Thoracic aorta (tissue), 2 donors: ENCODE measurements at places on chromosomes 3 and 15.

DNA sequence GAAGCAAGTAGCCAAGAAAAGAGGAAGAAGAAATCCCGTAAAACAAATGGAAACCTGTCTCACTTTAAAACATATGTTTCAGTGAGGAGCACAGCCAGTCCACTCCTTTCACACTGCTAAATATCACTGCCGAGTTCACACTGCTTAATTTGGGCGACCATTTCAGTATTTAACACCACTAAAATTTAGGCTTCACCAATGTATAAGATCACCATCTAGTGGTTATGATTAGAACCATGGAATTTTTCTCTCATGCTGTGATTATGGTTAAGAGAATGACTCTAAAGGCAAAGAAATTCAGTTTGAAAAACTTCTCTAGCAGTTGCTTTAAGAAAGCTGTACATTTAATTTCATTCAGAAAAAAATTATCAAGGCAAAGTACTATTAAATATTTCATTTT, 16.6 kb downstream of the SLC4A7 start:
- DNase-seq: no peak

DNA sequence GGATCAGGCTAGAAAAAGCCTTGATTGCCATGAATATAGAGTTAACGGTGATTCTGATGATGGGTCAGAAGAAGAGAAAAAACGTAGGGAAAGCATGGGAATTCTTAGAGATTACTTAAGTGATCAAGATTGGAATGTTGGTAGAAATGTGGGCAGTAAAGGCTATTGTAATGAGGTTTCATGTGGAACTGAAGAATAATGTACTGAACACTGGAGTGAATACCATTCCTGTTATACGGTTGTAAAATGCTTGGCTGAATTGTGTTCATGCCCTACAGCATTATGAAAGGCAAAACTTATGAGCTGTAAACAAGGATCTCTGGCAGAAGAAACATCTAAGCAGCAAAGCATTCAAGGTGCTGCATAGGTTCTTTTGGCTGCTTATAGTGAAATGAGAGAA, 414.1 kb upstream of the CBLB start:
- no peak for DNase-seq

- no peak for DNase-seq
Measured at GRCh38 chr3:133674290-133674919, 12.7 kb upstream of the TOPBP1 start.

GRCh38 chr3:134348524-134348923, 25.7 kb downstream of the AMOTL2 start:
- DNase-seq: peak; percentile 79

DNA sequence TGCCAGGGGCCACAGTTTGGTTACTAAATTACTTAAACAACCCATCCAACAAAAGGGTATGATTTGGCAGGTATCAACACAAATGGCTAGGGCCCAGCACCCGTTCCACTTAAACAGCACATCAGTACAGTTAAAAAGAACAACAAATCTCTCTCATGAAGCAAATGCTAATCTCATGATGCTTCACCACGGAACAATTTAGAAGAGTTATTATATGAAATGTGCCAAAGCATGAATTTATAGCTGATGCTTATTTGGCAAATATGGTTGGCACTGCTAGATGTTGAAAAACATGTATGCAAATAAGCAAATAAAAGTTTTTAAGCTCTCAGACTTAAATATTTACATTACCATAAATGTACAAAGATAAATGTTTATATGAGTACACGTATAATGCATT, 2.3 kb downstream of the PEAK1 start:
- DNase-seq: no peak

- no peak for DNase-seq
Measured at GRCh38 chr15:49815950-49816349, 195.1 kb downstream of the DTWD1 start.

DNA sequence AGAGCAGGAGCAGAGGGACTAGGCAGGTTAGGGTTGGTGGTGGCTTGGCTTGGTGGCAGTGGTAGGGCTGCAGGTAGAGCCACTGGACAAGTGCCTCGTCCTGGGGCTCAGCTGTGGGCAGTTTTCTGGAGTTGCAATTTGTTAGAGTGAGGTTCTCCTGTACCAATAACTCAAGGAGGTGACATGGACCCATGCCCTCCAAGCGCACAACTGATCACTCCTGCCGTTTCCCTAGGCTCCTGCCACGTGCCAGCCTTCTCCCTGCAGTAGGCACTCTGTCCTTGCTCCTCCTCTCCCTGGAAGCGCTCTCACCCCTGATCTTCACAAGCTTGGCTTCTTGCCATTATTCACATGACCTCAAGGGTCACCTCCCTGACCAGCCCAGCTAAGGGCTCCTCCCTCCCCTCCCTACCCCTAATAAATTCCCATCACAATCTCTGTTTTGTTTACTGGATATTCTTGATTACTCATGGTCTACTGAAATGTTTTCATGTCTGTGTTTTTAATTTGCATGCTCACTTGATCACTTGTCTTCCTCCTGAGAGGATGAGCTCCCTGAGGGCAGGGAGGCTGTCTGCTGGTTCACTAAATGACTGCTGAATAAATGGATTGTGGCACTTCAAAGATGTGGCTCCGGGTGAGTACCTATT, 3.3 kb downstream of the WNT7A start:
- DNase-seq: no peak

GRCh38 chr3:15360788-15361493, 28.6 kb upstream of the SH3BP5 start:
- no peak for DNase-seq

DNA sequence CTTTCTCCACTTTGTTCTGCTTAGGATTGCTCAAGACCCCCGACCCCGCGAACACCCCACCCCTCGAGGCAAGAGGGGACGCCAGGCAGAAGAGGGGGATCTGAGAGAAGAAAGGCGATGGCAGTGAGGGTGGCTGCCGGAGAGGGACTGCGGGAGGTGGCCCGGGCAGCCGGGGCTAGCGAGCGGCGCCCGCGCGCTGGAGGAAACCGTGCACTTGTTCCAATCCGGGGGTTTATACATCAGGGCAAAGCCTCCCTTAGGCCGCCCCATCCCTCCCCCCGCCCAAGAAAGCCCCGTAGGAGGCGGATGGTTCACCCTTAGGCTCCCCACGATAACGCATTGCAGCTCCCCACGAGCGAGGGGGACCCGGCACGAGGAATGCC, 475 bp downstream of the ERC2 start:
- DNase-seq: no peak

GRCh38 chr3:197335428-197336132, 37.2 kb upstream of the DLG1 start:
- DNase-seq: no peak

GRCh38 chr3:156619376-156619775, 55.0 kb upstream of the TIPARP start:
- DNase-seq: no peak

DNA sequence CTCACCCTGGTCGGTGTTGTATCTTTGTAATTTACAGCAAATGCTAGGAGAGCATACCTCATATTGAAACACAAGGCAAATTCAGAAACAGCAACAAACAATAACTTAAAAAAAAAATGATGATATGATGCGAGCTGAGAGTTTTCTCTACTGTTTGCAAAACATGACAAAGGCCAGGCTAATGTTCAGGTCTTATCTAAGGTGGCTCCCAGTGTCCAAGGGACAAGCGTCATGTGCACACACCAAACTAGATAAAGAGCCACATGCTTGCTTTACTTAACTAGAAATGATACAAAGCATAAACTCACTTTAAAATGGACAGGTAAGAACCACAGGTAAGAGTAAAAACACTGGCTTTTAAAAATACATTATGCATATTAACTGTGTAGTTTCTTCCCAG, 375.9 kb downstream of the FOXP1 start:
- DNase-seq: no peak

GRCh38 chr3:29924783-29925561, 644.1 kb downstream of the RBMS3 start:
- no peak for DNase-seq

- no peak for DNase-seq
Measured at GRCh38 chr15:69599271-69599670, 146.7 kb downstream of the RPLP1 start.
